ENCODE measurements at places on chromosomes 6 and 20. TPM values are rescaled to one million over a fixed set of nuclear protein-coding genes. Genes with fewer than 3 reads are reported as not detected.

DNA sequence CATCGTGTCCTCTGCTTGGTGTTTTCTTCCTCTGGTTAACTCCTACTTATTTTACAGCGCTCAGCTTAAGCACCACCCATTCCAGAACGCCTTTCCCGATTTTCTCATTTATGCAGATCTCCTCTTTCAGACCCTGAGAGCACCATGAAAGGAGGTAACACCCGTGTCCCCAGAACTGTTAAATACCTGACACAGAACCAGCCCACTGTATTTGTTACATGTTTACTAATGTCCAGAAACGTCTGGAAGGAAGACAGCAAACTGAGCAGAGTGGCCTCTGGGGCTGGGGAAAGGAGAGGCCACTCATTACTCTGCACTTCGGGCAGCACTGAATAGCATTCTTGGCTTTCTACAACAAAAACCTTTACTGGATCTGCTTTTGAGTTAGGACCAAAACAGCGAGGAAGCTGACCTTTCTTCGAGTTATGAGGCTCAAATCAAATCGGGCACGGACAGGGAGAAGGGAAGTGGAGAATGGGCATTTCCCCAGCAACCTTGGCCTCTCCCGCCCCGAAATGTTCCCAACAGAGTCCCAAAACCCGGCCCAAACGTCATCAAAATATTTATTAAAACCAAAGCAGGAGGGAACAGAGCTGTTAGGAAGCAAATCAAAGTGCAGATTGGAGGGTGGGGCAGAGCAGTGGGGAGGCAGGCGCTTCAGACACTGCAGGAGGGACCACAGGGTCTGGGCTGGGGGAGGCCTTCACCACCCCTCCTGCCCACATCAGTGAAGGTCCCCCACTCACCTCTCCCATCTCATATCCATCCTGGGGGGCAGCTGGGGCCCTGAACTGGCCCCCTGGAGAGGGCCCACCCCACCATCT lies 1.1 kb upstream of the NECAB3 start:
- peak overlapping the region; percentile 44 for H3K27ac ChIP-seq
- peak overlapping the region; percentile 65 for H3K4me3 ChIP-seq
- no peaks in the 10 kb centered on the region for H3K27me3 ChIP-seq

- DNase-seq = no peak
- H3K36me3 ChIP-seq = no peaks in the 10 kb centered on the region
- H3K4me3 ChIP-seq = no peak overlapping the region
- H3K4me1 ChIP-seq = peaks cover 6% of the 10 kb centered on the region
Observed at GRCh38 chr6:166559211-166559610, 27.3 kb downstream of the RAMACL start.

DNA sequence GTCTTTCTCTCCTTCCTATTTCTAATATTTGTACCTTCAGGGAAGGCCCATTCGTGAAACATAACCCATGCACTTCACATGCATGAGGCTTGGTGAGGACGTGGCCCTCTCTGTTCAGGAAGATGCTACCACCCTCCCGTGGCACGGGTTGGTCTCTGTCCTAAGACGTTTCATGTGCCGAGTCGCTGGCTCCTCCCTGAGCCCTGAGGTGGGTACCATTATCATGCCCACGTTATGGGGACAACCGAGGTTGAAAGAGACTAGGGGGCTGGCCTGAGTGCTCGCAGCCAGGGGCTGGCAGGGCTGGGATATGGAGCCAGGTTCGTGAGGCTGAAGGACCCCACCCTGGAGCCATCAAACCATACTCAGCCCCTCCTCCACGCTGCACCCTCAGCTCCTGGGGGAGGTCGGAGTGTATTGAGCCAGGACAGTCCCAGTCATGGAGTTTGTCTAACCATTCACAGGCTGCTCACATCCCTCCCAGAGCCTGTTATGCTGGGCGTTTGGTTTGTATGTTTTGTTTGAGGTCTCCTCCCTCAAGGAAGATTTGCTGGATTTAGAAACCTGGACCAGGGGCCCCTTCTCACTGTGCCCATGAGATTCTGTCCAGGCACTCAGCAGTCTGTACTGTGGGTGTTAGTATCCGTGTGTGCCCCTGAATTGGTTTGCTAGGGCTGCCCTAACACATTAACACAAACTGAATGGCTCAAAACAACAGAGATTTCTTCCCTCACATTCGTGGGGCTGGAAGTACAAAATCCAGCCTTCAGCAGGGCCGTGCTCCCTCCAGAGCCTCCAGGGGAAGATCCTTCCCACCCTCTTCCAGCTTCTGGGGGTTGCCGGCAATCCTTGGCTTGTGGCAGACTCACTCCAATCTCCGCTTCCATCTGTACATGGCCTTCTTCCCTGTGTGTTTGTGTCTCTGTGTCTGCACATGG lies 88.3 kb downstream of the ANKRD60 start:
- no peak overlapping the region for H3K27ac ChIP-seq
- DNase-seq = no peak
- H3K4me1 ChIP-seq = no peaks in the 10 kb centered on the region
- no peak overlapping the region for H3K4me3 ChIP-seq
- peaks cover 22% of the 10 kb centered on the region for H3K27me3 ChIP-seq

DNA sequence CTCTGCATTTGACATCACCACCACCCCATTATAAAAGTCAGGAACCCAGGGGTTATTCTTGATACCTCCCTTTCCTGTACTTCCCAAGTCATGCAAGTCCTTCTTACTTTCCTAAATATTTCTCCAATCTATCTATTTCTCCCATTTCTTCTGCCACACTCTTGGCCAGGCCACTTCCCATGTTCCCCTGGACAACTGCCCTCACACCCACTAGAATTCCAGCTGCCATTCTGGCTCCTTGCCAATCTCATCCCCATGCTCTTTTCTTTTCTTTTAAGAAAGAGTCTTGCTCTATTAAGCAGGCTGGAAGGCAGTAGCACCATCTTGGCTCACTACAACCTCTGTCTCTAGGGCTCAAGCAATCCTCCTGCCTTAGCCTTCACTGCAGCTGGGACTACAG lies 15.2 kb downstream of the DEFB132 start:
- H3K27me3 ChIP-seq = no peaks in the 10 kb centered on the region
- H3K36me3 ChIP-seq = no peaks in the 10 kb centered on the region
- no peak overlapping the region for H3K4me3 ChIP-seq
- H3K27ac ChIP-seq = no peak overlapping the region

DNA sequence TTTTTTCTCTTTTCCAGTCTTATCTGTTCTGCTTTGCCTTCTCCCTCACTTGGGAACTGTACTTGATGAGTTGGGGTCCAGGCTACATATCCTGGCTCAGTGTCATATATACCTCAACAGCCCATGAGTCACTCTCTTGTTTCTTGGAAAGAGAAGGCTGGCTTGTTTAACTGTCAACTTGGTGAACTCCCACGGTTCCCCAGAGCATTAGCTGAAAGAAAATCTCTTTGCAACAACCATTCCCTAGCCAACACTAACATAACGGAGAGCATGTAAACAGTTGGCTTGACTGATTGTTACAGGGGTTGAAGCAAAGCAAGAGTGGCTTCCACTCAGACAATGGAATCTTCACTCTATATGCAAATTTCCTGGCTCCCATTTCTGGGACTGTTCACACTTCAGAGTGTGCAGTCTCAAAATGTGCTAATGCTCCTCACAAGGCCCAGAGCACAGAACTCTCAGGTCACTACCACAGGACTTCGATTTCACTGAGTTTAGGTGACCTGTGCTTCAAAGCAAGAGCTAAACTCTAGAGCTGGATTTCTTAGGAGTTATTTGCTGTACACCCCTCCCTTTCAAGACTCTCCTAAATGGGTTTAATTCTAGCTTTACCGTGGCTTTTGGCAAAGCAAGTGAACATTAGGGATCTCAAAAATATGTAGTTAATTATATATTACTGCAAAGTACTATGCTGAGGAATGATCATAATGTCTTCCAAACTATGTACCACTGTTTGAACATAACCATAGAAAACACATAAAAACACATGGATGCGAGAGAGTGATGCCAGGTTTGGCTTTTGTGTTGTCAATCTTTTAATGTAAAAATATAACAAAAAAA lies 609.8 kb downstream of the RFPL4B start:
- no peaks in the 10 kb centered on the region for H3K36me3 ChIP-seq
- DNase-seq = no peak
- H3K4me1 ChIP-seq = no peaks in the 10 kb centered on the region
- H3K4me3 ChIP-seq = no peak overlapping the region
- H3K27me3 ChIP-seq = no peaks in the 10 kb centered on the region
- H3K27ac ChIP-seq = no peak overlapping the region

DNA sequence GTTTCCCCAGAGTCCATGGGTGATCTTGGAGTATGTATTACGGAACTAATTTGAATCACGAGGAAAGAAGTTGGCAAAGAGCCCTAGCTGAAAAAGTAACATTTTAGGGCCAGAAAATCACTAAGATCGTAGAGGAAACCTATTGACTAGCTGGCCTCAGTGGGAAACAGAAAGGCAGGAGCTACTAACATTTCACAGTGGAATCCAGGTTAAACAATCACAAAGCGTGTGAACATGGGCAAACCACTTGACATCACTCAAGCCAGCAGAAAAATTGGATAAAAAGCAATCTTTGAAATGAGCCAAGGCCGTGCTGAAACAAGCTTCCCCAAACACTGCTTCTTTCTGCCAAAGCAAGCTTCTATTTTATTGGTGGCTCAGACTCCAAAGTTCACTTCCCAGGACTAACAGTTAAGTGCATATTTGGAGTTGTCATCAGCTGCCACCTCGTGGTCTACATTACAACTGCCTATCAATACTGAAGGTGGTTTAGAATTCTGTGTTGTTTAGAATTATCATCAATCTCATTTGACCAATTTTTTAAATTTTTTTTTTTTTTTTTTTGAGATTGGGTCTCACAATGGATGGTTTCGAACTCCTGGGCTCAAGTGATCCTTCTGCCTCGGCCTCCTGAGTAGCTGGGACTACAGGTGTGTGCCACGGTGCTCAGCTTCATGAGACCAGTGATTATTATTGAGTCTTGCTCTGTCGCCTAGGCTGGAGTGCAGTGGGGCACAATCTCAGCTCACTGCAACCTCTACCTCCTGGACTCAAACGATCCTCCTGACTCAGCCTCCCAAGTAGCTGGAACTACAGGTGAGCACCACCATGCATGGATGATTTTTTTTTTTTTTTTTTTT lies 10.6 kb downstream of the RPS10 start:
- H3K4me3 ChIP-seq = no peak overlapping the region
- H3K4me1 ChIP-seq = peaks cover 33% of the 10 kb centered on the region
- peak overlapping the region; percentile 16 for H3K27ac ChIP-seq
- DNase-seq = no peak

GRCh38 chr6:107653183-107653580 lies 163.3 kb downstream of the SOBP start:
- DNase-seq = no peak
- H3K4me1 ChIP-seq = peaks cover 27% of the 10 kb centered on the region
- no peaks in the 10 kb centered on the region for H3K27me3 ChIP-seq
- no peak overlapping the region for H3K4me3 ChIP-seq
- no peak overlapping the region for H3K27ac ChIP-seq
- H3K36me3 ChIP-seq = no peaks in the 10 kb centered on the region

DNA sequence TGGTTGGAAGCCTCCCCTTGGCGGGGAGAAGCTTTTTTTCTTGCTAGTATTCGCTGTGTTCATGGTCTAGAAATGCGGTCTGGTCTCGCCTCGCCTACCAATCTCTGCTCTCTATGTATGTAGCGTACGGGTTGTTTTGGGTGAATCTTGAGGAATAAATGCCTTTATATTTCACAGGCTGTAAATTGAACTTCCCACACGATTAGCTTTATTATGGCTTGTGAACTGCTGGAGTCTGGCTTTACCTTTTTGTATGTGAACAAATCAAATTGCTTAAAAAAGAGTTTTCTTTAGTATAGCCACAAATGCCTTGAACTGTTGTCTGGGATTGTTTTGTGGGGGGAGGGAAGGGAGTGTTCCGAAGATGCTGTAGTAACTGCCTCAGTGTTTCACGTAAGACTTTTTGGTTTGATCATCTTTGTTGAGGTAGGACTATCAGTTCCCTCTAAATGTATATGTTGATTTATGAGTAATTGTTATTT lies 2.2 kb downstream of the INSM1 start:
- peak overlapping the region; percentile 46 for H3K4me3 ChIP-seq
- H3K4me1 ChIP-seq = peaks cover 11% of the 10 kb centered on the region
- no peaks in the 10 kb centered on the region for H3K36me3 ChIP-seq
- peaks cover 75% of the 10 kb centered on the region for H3K27me3 ChIP-seq

DNA sequence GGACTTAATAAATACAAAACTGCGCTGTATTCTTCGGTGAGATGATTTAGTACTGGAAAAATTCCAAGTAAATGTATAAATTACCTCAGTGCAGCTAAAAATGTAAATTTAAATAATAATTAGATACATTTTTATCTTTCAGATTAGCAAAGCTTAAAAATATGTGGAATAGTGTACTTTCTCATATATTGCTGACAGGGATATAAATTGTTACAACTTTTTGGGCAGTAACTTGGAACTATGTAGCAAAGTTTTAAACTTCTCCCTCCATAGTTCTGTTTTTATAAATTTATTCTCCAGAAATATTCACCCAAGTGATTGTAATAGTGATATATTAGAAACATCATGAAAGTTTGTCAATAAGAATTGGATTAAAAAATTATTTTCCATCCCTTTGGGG lies 384.6 kb upstream of the CITED2 start:
- peaks cover 3% of the 10 kb centered on the region for H3K27me3 ChIP-seq
- H3K36me3 ChIP-seq = no peaks in the 10 kb centered on the region
- no peak overlapping the region for H3K27ac ChIP-seq
- no peak overlapping the region for H3K4me3 ChIP-seq
- no peak for DNase-seq

GRCh38 chr6:152554851-152555250 lies 82.3 kb downstream of the SYNE1 start:
- peaks cover 11% of the 10 kb centered on the region for H3K27me3 ChIP-seq
- H3K36me3 ChIP-seq = no peaks in the 10 kb centered on the region
- DNase-seq = no peak
- no peak overlapping the region for H3K27ac ChIP-seq
- no peak overlapping the region for H3K4me3 ChIP-seq

- no peaks in the 10 kb centered on the region for H3K4me1 ChIP-seq
- no peak for DNase-seq
- H3K27me3 ChIP-seq = no peaks in the 10 kb centered on the region
- H3K27ac ChIP-seq = no peak overlapping the region
Observed at GRCh38 chr6:140370976-140371870, 996.8 kb upstream of the CITED2 start.

DNA sequence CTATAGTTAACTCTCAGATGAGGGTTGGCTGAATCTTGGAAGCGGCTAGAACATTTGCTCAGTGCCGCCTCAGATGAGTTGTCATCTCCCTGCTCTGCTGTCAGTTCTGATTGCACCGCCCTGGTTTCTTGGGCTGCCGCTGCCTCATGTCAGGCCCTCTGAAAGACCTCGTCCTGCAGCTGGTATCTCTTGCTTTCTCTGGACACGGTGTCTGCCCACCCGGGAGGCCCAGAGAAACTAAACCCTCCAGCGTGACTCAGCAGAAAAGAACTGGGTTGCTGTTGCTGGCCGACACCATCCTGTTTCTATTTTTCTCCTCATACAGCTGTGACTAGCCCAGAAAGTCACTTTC lies 355.4 kb downstream of the CD83 start:
- H3K4me1 ChIP-seq = no peaks in the 10 kb centered on the region
- no peak overlapping the region for H3K4me3 ChIP-seq
- H3K27me3 ChIP-seq = no peaks in the 10 kb centered on the region
- no peak overlapping the region for H3K27ac ChIP-seq
- peaks cover 6% of the 10 kb centered on the region for H3K36me3 ChIP-seq

OXT gene
- total RNA-seq = not detected

BMP6 gene
- not detected for total RNA-seq

ACSS1 gene
- total RNA-seq = 14.5 TPM
